MV-4-11 (cell line): ENCODE measurements at places on chromosomes 7 and 10.

DNA sequence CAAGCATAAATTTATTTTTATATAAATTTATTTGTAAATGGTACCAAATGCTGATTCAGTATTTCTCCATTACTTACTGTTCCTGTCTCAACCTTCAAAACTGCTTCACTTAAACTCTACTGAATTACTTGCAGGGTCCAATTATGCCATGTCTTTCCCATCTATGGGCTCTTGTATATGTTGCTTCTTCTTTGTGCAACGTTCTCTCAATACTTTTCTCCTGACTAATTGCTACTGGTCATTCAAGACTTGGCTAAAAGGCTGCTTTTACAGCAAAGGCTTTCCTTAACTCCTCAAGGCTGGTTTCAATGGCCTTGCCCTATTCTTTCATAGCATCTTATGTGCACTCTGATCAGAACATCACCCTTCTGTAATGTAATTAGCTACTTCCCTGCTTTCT is 67.9 kb downstream of the RNLS start:
- DNase-seq: no peak

DNA sequence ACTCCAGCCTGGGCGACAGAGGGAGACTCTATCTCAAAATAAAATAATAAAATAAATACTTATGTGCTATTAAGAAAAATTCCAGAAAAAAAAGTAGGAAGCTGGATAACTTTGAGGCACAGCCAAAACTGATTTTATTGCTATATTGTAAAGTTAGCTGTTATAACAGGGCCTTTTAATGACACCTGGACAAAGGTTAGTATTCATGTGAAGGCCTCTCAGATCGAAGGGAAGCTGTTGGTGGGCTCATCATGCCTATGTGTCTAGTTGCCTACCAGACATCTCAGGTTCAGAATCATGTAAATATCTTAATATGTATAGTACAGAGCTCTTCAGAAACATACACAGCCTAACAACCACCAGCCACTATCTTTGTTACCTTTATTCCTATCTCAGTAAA is 143.0 kb downstream of the LCOR start:
- no peak for DNase-seq

DNA sequence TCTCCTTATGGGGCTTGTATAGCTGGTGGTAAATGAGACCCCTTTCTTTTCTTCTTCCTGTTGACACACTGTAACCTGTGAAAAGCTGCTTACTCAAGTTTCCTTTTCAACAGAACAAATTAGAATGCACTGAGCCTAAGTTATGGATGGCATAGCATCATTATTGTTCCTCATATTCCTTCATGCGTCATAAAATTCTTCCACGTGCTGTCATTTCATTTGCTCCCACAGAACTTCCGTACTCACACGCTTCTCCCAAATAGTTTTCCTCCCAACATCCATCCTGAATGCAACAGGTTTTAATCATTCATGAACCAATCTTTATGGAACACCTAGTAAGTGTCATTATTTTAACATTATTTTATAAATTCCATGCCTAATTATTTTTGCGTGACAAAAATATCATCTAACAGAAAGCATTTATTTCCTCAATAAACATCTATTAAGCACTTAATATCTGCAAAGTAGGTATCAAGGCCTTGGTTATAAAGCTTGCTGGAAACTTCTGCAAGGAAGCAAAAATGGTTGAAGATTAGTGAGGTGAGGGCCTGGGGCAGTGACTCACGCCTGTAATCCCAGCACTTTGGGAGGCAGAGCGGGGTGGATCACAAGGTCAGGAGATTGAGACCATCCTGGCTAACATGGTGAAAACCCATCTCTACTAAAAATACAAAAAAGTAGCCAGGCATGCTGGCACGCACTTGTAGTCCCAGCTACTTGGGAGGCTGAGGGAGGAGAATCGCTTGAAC is 18.9 kb upstream of the SEPTIN7 start:
- DNase-seq: no peak

DNA sequence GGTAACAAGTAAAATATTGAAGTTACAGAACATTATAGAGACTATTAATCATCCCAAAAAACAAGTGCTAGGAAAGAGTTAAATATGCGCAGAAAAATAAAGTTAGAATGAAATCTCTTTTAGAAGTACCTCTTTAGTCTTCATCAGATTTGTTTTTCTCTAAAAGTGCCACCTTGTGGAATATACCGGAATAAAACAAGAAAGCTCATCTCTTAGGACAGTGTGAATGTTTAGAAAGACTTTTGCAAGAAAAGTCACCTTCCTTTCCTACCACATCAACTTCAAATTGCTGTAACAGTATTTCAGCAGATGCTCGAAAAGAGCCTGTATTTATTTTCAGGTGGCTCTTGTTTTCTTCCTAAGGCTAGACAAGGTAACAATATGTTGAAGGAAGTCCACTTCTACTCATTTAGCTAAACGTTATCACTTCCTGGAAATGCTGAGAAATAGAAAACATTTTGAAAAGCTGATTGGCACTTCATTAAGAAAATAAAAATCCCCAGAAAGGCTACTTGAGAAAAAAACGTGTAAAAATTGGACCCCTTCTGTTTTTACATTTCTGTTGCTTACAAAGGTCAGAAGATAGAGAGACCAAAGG is 19.8 kb upstream of the FAM133B start:
- DNase-seq: peak; percentile 40

GRCh38 chr7:131623154-131623553 is 66.7 kb upstream of the PODXL start:
- no peak for DNase-seq

GRCh38 chr7:85286446-85286845 is 99.6 kb upstream of the SEMA3D start:
- DNase-seq: no peak

DNA sequence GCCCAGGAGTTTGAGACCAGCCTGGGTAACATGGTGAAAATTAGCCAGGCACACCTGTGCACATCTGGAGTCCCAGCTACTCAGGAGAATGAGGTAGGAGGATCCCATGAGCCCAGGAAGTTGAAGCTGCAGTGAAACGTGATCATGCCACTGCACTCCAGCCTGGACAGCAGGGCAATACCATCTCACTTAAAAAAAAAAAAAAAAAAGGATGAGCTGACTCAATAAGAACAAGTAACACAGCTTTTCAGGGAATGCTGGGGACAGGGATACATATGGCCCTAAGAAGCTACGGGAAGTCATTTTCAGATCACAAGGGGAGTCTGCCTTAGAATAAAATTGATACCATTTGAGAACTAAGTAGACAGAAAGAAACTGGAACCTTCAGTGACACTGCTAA is 41.7 kb downstream of the FAM171A1 start:
- no peak for DNase-seq

DNA sequence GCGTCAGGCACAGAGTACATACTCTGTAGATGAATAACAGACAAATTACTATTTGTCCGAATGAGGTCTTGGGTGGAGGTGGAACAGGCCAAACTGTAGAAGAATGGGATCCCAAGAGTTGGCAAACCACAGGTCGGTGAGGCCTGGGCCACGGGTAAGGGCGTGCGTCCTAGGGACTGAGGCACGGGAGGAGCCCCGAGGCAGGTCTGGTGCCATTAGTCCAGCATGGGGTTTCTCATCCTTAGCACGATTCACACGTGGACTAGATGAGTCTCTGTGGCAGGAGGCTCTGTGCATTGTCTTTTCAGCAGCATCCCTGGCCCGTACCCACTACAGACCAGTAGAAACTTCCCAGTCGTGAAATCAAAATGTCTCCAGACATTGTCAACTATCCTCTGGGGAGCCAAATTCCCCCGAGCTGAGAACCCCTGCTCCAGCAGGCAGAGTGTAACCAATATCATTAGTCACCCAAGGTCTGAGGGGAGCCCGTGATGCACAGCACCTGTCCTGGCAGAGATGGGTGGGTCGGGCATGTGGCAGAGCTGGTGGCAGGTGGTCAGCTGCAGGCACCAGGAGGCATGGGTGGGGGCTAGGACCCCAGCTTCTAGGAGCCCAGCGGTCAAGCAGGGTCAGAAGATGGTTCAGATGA is 61.3 kb downstream of the COL13A1 start:
- no peak for DNase-seq

DNA sequence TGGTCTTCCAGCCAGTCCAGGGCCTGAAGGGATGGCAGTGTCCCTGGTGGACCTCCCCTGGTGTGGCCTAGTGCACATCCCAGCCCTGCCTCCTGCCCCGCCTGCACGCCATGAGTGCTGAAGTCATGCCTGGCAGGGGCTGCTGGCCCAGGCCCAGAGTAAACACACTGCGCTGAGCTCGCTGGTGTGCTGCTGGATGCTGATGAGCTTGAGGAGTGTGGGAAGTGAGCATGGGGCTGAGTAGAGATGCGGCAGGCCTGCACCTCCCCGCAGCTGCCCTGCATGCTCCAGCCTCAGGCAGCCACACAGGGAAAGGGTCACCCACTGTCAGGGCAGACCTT is 43.2 kb downstream of the HTRA1 start:
- no peak for DNase-seq

- no peak for DNase-seq
These were observed 77.0 kb upstream of the NMT2 start for GRCh38 chr10:15245530-15245929.

GRCh38 chr7:106201164-106201563 is 83.6 kb downstream of the NAMPT start:
- DNase-seq: no peak

- DNase-seq: no peak
These were observed 114.5 kb downstream of the TMEM130 start for GRCh38 chr7:98755138-98755898.

DNA sequence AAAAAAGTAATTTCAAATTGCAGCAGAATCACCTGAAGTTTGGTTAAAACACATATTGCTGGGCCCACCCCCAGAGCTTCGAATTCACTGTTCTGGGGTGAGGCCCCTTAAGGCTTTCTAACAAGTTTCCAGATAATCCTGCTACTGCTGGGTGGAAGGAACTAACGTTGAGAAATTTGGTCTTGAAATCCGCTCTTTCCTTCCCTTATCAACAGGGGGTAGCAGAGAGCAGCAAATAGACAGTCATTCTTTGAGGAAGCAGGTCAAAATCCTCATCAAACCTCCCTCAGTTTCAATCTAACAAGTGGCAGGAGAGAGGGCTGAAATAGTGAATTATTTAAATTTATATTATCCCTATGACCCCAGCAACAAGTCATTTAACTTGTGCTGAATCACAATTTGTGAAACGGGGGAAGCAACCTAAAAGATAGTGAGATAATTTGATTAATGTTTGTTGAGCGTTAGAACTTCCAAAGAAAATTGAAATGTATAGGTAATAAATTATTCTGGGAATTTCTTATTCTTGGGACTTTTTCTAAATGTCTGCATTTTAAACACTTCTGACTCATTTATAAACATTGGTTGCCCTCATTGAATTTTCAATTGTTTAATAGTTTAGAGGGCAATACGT is 21.7 kb upstream of the MALSU1 start:
- peak; percentile 86 for DNase-seq

DNA sequence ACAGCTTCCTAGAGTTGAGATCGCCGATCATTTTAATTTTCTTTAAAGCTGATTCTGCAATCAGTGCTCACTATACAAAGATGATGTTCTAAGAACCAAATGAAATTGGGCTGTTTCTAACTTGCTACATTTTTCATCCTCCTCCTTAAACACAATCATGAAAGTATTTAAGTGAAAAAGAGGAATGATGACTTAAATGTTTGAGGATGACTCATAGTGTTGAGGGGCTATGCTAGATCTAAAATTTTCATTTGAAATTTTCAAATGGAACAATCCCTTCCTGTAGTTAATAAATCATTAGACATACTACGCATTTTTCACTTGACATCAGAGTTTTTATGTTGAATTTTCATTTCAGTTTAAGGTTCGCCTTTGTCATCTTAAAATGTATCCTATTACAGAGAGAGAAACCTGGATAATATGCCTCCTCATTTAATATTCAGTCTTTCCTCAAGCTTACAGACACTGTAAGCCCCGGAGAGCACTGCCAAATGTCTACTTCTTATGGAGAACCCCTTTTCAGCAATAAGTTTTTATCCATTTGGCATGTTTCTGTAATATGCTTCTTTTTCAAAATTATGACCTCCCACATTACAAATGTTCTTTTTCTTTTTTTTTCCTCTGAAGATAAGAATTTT is 499.6 kb downstream of the MAGI2 start:
- no peak for DNase-seq

GRCh38 chr10:3772361-3773171 is 12.4 kb downstream of the KLF6 start:
- DNase-seq: no peak

DNA sequence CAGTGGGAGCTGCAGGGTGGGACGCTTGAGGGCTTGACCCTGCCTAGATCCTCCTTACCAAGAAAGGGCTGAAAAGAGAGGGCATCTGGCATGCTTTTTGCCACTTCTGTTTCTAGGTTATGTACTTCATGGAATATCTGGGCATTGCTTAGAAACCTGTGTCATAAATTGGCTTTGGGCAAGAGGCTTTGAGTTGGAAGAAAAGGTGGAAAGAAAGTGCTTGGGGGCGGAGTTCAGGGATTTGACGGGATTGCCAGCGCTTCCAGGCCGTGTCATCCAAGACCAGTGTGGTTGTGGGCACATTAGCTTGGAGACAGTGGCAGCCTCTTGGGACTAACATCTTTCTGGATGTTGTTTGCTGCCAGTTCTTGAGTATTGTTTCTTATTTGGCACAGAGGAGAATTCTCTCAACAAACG is 825 bp downstream of the ZNF862 start:
- no peak for DNase-seq

DNA sequence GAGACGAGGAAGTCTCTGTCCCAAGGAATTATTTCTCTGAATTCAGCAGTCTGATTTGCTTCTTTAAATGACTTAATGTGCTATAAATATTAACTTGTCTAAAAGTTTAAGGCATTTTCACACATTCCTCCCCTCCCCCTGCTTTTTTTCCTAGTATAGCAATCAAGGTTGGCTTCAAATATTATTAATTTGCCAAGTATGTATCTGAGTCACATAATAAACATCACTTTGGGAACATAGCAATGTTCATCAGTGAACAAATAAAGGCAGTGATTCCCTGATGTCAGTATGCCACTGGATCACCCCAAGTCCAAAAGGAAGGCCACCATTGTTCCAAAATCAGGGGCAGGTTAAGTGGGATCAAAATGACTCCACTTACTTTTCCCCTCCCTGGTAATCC is 40.5 kb downstream of the PDE6C start:
- DNase-seq: no peak

- DNase-seq: peak; percentile 72
These were observed 91.8 kb downstream of the CREM start for GRCh38 chr10:35218339-35218955.

DNA sequence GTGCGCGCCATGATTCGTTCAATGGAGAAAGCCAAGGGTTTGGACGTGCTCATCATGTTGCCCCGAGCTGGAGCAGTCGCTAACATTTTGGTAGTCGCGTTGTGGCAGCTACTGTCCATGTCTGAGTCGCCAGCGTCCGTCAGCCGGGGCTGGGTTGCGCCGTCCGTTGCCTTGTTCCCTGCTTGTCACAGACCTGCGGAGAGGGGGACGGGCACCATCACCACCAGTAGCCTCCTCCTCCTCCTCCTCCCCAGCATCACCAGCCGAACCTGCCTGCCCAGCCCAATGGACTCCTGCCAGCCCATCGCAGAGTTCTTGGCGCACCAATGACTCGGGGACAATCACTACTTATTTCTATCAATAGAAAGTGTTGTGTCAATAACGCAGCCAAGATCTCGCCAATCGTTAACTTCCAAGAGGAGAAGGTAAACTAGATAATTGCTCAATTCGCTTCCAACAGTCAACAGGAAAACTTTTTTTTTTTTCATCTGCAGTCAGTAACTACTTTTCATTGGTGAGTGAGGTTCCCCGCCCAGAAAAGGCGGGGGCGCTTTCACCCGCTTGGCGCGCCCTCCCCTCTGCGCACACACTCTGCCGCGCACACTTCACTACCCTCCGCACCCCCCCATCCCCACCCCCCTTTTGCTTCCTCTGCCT is at the start of gene FEZF1:
Gene FEZF1 (minus strand): TSS at position 432 of the 657 bp plus-strand sequence. CDS start 313 bp downstream, at position 119.
- DNase-seq: no peak
